ENCODE measurements at places on chromosomes 4 and X.

DNA sequence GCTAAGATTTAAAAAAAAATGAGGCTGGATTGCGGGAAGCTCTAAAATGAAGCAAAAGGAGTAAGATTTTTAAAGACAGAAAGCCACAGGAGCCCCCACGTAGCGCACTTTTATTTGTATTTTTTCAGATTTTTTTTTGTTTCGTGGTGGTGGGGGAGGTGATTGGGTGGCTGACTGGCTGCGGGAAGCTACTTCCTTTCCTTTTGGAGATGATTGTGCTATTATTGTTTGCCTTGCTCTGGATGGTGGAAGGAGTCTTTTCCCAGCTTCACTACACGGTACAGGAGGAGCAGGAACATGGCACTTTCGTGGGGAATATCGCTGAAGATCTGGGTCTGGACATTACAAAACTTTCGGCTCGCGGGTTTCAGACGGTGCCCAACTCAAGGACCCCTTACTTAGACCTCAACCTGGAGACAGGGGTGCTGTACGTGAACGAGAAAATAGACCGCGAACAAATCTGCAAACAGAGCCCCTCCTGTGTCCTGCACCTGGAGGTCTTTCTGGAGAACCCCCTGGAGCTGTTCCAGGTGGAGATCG lies 908 bp downstream of the PCDH10 start:
- no peak for DNase-seq

GRCh38 chrX:72475338-72475737 lies 97.3 kb downstream of the HDAC8 start:
- DNase-seq, result no peak

- DNase-seq, result no peak
Measured at GRCh38 chr4:48224606-48225005, 45.0 kb downstream of the TEC start.

DNA sequence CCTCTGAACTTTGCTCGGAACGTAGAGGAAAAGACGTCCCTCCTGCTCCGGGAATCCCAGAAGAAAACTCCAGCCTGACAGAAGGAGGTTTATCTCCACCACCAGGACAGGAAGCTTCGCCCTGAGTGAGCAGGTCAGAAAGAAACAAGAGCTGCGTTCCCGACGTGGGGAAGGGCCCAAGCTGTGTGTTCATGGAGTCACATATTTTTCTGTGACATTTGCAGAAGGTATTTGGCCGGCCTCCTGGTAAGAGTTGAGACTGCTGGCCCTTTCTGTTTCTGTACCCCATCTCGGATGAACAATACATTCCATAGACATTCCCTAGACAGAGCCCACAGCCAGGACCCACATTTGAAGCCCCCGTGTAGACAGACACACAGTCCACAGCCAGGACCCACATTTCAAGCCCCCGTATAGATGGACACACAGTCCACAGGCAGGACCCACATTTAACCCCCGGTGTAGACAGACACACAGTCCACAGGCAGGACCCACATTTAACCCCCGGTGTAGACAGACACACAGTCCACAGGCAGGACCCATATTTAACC lies 230.8 kb downstream of the SHOX start:
- no peak for DNase-seq

GRCh38 chrX:65726715-65727114 lies 59.3 kb downstream of the MSN start:
- DNase-seq, result no peak

- no peak for DNase-seq
Measured at GRCh38 chrX:12548341-12548740, 242.9 kb upstream of the PRPS2 start.

DNA sequence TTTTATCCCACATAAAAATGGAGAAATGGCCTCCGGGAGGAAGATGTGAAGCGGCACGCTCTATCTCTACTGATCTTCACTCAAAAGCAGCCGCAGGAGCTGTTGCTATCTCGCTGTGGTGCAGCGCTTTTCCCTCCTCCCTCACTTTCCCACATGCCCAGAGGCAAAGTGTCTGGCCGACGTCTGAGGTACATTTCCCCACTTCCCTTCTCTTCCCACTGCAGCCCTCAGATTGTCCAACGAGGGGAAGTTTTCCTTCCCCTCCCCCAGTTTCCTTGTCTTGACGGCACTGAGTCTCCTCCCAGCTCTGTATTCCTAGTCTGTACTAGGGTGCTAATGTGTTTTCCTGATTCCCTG lies 660 bp upstream of the COL25A1 start:
- DNase-seq, result no peak

GRCh38 chrX:9671998-9672397 lies 93.6 kb downstream of the GPR143 start:
- DNase-seq, result no peak

DNA sequence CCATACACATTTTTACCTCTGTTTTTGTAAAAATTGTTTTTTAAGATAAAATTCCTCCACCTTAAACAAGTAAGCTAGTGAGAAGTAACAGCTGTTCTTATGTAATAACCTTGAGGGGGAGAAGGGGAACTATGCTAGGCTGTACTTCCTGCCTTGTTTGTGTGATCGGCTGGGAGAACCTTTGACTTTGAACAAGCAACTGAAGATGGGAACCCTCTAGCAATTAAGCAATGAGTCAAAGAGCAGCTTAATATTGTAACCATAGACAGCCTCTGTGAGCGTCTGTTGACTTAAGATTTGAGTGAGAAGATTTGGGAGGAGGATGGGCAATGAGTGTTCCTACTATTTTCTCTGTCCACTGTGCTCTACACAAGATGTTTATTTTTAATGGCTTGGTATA lies 135.1 kb downstream of the SCLT1 start:
- DNase-seq, result no peak

GRCh38 chrX:77160301-77160700 lies 286.9 kb upstream of the FGF16 start:
- no peak for DNase-seq

- DNase-seq, result no peak
Measured at GRCh38 chr4:95014068-95014467, 256.3 kb downstream of the BMPR1B start.

Data from AG04449 (cell line).